Hematopoietic multipotent progenitor cell (in vitro differentiated cells): ENCODE measurements at places on chromosomes 12 and 14. TPM values are rescaled to one million over a fixed set of nuclear protein-coding genes. Genes with fewer than 3 reads are reported as not detected.

- DNase-seq: no peak
These were observed 2.6 kb upstream of the SLC11A2 start for GRCh38 chr12:51028813-51029150.

Gene KLRK1
- total RNA-seq: under 0.01 TPM

- DNase-seq: no peak
These were observed 1121.8 kb upstream of the USP15 start for GRCh38 chr12:61138415-61138759.

DNA sequence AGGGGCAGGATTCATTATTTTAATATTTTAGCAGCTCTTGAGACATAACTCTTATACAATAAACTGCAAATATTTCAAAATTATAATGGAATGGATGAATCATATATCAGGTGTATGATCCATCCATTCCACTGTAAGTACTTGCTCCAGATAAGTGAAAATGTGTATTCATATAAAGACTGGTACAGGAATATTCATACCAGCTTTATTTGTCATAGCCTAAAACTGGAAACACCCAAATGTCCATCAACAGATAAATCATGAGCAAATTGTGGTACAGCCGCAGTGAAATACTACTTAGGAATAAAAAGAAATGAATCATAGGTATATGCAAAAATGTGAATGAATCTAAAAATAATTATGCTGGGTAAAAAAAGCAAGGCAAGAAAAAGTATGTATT lies 263.6 kb upstream of the SYT10 start:
- no peak for DNase-seq

Gene SRGAP1
- 0.27 TPM for total RNA-seq

DNA sequence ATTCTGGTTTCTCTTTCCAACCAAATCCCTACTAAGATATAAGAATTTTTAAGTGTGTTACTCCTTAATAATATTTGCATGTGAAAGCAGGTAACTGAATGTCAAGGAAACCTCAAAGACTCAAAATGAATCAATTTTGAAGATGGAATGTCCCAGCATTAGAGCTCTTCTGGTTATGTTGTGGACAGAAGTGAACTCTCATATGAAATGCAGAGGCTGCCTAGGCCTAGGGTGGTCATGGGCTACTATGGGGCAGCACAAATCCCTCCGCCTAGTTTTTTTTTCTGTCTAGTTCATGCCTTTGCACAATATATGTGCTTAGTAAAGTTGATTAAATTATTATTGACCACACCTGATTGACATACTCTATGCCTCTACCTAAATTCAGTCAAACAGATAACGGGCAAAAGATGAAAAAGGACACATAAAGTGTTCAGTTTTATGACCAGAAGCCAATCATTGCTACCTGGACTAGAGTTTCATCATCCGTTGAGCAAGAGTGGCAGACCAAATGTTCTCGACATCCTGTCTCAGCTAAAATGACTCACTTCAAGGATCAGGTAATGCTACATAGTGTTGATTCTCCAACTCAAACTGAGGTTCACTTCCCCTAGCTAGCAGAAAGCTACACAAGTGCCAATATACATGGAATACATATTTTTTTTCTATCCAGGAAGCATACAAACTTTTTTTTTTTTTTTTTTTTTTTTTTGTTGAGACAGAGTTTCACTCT lies 1211.4 kb downstream of the VRK1 start:
- DNase-seq: no peak

- DNase-seq: no peak
These were observed 87.8 kb upstream of the GZMB start for GRCh38 chr14:24721775-24722174.

- no peak for DNase-seq
These were observed 50.8 kb upstream of the CDKL1 start for GRCh38 chr14:50447461-50447860.

Gene TCL1B
- not detected for total RNA-seq

Gene SCARB1
- total RNA-seq: 28.0 TPM

DNA sequence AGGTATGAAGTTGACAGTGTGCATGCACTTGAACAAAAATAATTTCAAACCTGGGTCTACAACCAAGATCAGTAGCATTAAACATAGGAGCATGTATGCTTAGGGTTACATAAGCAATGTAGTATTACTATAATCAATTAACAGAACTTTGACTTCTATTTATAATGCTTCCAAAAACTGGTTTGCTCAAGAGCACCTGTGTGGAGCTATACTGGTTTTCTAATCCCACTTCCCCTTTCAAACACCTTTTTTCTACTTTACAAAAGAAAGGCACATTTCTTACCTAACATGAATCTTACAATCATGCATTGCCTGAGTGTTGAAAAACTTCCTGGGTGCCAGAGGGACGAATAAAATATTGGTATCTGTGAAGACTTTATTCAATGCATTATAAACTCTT lies 72.7 kb downstream of the EFCAB11 start:
- DNase-seq: no peak

- peak; percentile 9 for DNase-seq
These were observed 115.5 kb upstream of the G2E3 start for GRCh38 chr14:30443368-30444007.
